ENCODE measurements at places on chromosomes 2 and 18.

- no peak for DNase-seq
These were observed 157.1 kb upstream of the CCDC150 start for GRCh38 chr2:196482119-196483065.

DNA sequence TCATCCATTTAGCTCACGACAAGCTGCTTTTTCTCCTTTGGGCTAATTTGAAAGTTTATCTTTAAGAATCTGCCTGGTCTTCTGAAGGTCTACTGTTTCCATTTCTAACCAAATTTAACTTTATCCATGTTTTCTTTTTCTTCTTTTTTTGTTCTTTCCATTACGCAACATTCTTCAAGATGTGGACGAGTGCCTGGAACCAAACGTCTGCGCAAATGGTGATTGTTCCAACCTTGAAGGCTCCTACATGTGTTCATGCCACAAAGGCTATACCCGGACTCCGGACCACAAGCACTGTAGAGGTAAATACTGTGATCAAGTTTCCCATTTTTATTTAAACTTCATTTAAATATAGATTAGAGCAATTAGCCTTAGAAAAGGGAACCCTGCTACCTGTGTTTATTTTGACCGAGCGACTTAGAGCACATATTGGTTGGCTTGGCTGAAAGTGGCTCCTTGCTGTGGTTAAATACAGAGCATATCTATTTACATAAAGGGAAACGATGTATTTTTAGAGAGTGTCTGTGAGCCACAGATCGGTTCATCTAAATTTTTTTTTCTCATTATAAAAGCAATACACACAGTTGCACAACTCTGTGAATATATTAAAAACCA lies 183.4 kb upstream of the RASGRP3 start:
- DNase-seq: no peak

DNA sequence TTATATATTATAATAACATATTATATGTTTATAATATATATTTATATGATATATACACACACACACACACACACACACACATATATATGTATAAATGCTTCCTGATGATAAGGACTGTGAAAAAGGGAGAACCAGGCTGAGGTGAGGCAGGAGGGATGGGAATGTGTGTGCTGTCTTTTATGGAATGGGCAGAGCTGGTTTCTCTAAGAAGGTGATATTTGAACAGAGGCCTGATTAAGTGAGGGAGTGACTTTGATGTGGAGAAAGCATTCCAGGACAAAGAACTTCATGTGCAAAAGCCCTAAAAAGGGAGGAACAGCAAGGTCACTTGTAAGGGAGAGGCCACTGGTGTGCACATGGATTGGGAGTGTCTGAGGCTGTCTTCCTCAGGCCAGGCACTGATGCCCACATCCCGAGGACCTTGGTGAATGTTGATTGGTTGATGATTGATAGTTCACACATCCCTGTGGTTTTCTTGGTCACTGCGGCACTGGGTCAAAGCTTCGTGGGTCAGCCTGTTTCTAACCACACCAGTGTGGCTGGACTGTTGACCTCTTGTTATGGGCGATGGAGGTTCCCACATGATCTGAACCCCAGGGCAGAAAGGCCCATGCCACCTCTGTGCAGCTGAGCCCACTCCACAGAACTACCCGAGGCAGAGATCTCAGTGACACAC lies 196.9 kb downstream of the MYCN start:
- no peak for DNase-seq

DNA sequence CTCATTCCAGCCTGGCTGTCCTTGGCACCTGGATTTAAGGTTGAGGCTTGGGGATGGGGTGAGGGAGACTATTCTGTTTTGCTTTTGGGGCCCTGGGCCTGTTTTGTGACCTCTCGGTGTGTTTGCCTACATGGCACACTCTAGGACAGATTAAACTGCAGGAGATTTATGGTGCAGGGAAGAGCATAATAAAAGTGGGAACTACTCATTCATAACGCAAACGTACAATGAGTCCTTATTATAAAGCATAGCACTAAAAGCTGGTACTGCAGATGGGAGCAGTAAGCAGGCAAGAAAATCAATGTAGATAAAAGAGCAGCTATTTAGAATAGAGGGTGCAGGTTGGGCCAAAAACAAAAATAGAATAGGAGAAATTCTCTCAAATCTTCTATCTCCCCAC lies 238.4 kb downstream of the ACTR3 start:
- no peak for DNase-seq

DNA sequence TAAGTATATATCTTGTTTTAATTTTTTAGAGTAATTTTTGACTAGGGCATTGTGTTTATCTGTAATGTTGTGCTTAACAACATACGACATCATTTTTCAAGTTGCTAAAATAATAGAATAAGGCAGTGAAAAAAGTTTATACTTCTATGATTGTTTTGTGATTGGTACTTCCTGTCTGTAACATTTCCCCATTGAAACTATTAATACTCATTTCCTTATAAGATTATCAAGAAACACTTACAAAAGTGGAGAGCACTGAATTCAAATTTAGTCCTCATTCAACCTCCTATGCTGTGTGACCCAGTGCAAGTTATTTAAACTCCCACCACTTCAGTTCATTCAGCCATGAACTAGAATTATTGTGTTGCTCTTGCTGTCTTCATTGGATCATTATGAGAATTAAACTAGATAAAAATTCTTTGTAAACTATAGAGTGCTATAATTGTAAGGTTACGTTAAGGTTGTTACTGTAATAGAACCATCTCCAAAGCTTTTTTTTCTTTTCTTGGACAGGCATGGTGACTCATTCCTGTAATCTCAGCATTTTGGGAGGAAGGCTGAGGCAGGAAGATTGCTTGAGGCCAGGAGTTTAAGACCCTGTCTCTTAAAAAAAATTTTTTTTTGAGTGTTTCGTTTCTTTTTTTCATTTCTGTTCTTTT lies 2.8 kb downstream of the ETAA1 start:
- no peak for DNase-seq

DNA sequence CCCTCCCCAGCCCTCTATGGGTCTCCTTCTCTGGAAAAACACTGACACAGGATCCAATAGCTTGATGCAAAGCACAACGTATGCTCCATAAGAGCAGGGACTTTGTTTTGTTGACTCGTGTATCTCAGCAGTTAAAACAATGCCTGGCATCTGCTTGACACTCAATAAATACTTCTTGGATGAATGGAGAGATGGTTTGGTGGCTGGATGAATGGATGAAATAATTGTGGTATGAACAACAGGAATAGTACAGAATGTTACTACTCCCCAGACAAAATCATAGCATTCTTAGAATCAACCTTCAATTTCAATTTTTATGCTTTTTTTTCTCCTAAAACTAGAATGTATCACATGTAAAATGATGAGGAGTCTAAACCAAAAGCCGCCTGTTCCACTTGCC lies 57.4 kb downstream of the KCNE4 start:
- DNase-seq: no peak

GRCh38 chr2:29117636-29118303 lies 2.6 kb downstream of the CLIP4 start:
- no peak for DNase-seq

DNA sequence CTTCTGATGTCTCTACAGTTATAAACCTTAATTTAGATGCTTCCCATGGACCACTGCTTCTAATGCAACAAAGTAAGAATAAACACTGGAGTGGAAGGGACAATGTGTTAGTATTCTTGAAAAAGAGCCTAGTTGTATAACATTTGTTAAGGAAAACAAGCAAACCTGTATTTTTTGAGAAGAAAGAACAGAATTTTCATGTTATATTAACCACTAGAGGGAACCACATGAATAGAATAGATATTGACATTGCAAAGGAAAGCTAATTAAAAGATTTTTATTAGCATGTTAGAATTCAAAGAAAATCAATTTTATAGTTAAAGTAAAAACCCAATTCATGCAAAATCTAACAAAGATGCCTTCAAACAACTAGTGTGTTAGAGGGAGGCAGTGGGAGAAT lies 151.2 kb upstream of the BARD1 start:
- DNase-seq: no peak

DNA sequence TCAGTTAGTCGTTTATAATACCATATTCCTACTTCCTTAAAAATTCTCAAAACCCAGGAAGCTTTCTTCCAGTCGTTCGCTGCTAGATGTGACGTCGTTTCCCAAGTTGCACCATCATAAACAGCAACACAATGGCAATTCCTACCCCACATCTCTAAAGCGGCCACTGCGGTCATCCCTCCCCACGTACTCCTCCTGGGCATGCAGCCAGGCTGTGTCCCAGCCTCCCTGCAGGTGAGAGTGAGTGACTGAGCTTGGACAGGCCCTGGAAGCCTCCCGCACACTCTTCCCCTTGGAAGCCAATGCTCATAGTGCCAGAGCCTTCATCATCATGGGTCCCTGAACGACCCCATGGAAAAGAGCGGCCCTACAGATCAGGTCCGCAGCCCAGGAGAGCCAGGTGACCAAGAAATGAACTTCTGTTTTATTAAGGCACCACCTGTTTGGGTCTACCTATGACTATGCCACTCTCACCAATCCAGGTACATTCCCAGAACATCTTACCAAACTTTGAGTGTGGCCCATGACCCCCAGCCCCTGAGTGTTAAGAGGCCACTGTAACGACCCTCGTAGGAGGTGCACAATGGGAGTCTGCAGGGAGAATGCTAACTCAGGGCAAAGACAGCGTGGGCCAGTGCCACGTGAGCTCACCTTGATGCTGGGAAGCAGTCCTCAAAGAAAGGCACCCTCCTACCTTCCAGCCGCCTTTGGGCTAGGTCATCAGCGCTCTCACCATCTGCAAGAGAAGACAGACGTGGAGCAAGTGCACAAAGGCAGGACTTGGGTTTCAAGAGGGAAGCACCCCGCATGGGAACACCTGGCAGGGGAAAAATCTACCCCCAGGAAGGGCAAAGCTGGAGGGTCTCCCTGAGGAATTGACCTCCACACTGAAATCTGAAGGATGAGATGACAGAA lies 74.7 kb upstream of the RAB6C start:
- DNase-seq: no peak

GRCh38 chr2:20357638-20358389 lies 7.2 kb upstream of the PUM2 start:
- no peak for DNase-seq

All from activated T-cell treated with anti-CD3 and anti-CD28 coated beads for 1 hour (primary cell).